ENCODE measurements at places on chromosomes 2 and 18.

GRCh38 chr2:177272765-177273164 lies 8.2 kb upstream of the NFE2L2 start:
- DNase-seq: no peak

- no peak for DNase-seq
Observed at GRCh38 chr18:56727399-56727798, 76.2 kb downstream of the WDR7 start.

GRCh38 chr2:238096311-238097011 lies 3.7 kb upstream of the ESPNL start:
- DNase-seq: no peak

DNA sequence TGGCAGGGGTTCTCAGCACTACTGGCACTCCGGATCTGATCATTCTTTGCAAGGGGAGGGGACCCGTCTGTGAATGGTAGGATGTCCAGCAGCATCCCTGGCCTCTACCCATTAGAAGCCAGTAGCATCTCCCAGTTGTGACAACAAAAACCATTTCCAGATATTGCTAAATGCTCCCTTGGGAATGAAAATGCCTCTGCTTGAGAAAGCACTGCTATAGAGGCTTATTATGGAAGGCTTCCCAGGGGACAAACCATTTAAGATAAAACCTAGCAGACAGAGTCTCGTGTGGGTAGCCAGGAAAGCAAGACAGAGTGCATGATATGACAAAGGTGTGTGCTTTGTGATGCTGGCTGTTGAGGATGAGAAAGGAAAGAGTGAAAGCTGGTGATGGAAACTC lies 273.7 kb downstream of the TMX3 start:
- DNase-seq: no peak

DNA sequence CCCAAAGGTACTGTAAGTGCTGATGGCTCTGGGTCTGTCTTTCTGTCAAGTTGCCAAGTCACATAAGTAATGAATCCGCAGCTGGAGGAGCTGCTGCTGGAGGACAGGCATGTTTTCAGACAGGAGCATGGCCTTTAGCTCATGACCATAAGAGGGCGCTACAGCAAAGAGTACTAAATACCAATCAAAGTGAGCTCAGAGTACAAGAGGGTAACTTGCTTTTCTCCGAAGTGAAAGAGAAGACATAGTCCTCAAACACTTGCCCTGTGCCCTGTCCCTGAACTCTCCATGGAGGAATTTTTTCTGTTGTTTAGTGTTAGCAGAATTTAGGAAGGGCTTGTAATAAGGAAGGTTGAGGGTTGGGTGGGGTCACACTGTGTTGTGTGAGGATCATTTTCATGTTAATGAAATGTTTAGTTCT lies 58.0 kb upstream of the EML6 start:
- peak; percentile 58 for DNase-seq

DNA sequence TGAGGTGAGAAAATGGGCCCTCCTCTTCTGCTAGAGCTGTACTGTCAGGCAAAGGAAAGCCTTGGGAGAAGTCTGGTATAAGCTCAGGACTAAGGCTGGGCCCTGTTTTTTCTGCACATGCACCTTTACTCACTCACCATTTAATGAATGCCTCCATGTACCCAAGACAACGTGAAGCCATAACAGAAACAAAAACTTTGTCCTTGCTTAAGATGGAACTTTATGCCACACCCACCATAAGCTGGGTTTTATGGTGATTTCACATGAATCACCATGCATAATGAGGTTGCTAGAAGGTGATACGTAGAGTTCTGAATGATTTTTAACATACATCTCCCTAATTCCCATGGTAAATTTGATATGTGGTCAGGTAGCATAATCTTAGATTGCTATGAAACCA lies 63.7 kb upstream of the CYP26B1 start:
- no peak for DNase-seq

GRCh38 chr2:205053827-205054410 lies 508.6 kb downstream of the PARD3B start:
- no peak for DNase-seq

DNA sequence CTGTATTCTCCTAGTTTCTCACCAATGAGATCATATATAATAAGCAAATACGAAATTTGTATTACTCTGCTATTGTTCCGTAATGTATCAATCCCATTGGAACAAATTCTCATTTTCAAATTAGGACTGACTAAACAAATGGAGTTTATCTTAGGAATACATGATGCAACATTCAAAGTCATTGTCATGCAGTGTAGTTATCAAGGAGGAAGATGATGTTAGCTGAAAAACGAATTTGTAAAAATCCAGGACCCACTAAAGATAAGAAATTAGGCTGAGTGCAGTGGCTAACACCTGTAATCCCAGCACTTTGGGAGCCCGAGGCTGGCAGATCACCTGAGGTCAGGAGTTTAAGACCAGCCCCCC lies 14.9 kb downstream of the SEPTIN2 start:
- no peak for DNase-seq

DNA sequence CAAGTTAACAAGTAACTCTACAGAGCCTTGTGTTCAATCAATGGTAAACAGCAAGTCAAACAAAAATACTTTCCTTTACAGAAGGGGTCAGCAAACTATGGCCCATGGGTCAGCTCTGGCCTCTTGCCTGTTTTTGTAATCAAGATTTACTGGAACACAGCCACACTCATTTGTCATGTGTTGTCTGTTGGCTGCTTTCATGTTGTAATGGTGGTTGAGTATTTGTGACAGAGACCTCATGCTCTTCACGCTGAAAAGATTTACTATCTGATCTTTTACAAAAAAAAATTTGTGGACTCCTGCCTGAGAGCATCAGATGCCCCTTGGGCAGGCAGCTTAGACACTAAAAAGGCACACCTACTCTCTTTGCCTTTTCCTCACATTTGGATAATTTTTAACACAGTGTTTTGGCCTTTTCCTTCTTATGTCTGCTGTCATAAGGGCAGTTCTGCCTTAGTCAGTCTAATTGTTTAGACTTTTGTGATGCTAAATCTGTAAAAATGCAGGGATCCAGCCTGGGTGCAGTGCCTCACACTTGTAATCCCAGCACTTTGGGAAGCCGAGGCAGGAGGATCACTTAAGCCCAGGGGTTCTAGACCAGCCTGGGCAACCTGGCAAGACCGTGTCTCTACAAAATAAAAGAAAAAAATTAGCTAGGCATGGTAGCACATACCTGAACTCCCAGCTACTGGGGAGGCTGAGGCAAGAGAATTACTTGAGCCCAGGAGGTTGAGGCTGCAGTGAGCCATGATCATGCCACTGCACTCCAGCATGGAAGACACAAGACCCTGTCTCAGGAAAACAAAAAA lies 18.3 kb downstream of the IL1B start:
- no peak for DNase-seq

- DNase-seq: no peak
Observed at GRCh38 chr2:41040782-41041520, 589.1 kb upstream of the SLC8A1 start.

- no peak for DNase-seq
Observed at GRCh38 chr2:239586651-239587310, 186.0 kb upstream of the HDAC4 start.

GRCh38 chr2:125272651-125273050 lies 1247.6 kb downstream of the CNTNAP5 start:
- no peak for DNase-seq

DNA sequence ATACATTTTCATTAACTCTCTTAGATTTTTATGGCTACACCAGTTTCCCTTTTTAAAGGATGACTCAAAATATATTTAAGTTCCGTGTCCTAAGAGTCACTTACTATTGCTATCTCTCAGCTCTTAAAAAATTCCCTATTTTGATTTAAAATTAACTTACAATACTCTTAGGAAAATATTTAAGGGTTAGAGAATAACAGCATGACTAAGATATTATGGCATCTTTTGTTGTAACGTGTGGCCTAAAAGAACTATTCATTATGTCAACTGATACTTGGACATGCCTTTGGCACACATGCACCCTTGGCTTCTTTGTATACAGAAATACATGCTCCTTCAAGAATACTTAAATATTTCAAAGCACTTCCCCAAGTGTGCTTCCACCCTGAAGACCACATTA lies 42.3 kb downstream of the SCN3A start:
- no peak for DNase-seq

GRCh38 chr2:109258905-109259540 lies 130.0 kb downstream of the SH3RF3 start:
- DNase-seq: no peak

GRCh38 chr2:240435948-240436682 lies 652 bp downstream of the GPC1 start:
- no peak for DNase-seq

DNA sequence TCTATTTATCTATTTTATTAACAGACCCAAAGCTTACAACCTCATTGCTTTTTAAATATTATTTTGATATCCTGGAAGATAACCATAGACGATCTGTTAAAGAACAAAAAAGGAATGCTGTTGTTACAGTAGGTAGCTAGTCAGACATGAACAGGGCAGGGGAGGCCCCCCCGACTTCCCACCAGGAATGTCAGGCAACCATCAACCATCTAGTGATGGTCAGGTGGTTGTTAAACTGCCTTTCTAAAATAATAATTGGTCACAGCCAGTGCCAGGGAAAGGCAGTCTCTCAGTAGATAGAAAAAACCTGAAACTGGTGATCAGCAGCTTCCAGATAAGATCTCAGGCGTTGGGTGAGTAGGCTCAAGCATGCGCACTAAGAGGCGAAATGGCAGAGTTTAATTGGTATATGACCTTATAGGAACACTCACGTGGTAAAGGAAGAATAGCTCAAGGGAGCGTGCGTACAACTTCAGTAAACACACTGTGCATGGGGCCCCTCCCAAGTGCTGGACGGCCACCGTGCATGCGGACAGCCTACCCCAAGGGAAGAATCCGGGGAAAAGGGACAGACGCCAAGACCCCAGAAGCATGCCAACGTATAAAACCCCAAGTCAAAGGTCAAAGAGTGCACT lies 32.5 kb upstream of the CCL20 start:
- DNase-seq: no peak

DNA sequence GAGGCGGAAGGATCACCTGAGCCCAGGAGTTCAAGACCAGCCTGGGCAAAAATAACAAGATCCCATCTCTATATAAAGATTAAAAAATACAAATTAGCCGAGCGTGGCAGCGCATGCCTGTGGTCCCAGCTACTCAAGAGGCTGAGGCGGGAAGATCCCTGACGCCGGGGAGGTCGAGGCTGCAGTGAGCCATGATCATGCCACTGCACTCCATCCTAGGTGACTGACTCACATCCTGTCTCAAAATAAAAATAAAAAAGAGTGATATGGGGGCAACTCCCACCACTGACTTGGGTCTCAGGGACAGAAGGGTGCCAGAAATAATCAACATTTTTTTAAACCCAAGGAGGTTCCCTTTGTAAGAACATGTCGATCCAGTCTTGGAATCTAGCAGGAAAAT lies 37.6 kb downstream of the ZNF516 start:
- no peak for DNase-seq

- no peak for DNase-seq
Observed at GRCh38 chr2:3911882-3912455, 208.6 kb downstream of the DCDC2C start.

- no peak for DNase-seq
Observed at GRCh38 chr2:204023088-204023487, 86.5 kb downstream of the ICOS start.

DNA sequence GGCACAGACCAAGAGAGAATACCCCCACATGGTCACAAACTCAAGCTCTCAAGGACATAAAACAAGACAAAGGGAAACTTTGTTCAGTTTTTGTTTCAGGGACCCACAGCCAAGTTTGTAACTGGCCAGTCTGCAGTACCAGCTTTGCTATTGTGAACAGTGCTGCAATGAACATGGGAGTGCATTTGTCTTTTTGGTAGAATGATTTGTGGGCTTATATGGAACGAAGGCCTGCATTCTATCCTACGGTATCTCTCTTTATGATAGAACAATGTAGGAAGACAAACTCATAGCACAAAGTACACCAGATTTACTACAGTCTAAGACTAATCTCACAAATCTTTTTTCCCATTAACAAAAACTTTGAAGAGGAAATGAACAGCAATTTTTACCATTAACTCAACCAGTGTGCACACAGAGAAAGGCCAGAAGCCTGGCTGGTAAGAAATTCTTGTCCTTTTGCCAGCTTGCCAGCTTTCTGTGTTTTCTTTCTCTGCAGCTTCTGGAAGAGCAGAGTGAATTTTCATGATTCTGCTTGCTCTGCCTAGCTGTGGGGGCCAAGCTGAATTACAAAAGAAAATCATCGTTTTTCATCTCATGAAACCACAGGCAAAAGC lies 37.1 kb upstream of the FEZ2 start:
- DNase-seq: no peak

GRCh38 chr2:190722061-190722759 lies 73.3 kb downstream of the NAB1 start:
- no peak for DNase-seq

- DNase-seq: no peak
Observed at GRCh38 chr2:27705851-27706622, 42.3 kb downstream of the SLC4A1AP start.

DNA sequence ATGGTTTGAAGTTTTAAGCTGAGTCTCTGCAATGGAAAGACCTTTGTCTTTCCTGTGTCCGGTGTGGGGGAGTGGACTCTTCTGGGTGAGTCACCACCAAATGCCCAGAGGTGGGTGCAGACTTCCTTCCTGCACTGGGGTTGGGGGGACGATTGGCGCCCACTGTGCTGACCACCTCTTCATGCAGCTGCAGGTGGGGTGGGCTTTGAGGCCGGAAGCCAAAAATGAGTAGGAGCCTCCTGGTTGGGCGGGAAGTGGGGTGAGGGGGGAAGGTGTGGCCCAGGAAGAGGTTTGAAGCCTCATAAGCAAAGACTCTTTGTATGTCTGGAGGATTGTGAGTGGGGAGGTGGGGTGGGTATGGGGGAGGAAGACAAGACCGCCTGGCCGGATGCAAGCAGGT lies 27.6 kb downstream of the PAX8 start:
- peak; percentile 33 for DNase-seq

- no peak for DNase-seq
Observed at GRCh38 chr2:72394541-72395070, 246.9 kb upstream of the CYP26B1 start.

DNA sequence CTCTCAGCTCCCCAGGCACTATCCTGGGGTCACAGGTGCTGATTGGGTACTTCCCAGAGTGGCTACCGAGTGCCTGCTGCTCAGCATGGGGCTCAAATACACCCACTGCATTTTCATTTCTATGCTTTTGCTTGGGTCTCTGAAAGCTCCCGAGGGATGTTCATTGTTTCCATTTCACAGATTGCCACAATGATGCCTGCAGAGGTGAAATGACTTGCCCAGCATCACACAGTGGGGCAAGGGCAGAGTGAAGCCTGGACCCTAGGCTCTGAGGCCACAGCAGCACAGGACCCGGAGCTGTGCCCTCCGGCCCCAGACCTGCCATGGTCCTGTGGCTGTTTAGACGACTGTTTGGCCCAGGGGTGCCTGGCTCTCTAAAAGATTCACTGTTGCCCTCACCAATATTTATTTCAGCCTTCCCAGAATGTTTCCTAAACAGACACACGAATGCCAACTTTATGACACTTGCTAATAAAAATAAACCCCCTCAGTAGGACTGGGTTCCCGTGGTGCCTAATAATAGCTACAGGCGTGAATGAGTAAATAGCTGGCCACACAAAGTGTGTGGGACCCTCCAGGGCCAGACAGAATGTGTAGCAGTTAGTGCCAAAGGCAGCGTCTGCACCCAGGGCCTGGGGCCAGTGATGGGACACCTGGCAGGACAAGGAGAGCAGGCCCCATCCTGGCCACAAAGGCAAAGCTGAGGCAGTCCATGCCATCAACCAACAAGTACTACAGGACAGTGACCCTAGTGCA lies 11.5 kb upstream of the ST8SIA5 start:
- DNase-seq: no peak

All from CD4-positive, alpha-beta T cell treated with Interleukin-10 for 1 hour (primary cell).